ENCODE measurements at places on chromosomes 3 and 15. TPM values are rescaled to one million over a fixed set of nuclear protein-coding genes. Genes with fewer than 3 reads are reported as not detected.

- H3K4me3 ChIP-seq = no peak overlapping the region
- no peaks in the 10 kb centered on the region for H3K36me3 ChIP-seq
- H3K27ac ChIP-seq = no peak overlapping the region
- H3K4me1 ChIP-seq = no peaks in the 10 kb centered on the region
Measured at GRCh38 chr3:130787422-130788068, 40.9 kb upstream of the PIK3R4 start.

- no peaks in the 10 kb centered on the region for H3K36me3 ChIP-seq
- peak overlapping the region; percentile 95 for H3K27ac ChIP-seq
- H3K27me3 ChIP-seq = no peaks in the 10 kb centered on the region
- H3K4me1 ChIP-seq = peaks cover 6% of the 10 kb centered on the region
- no peak for DNase-seq
- peak overlapping the region; percentile 94 for H3K4me3 ChIP-seq
Measured at GRCh38 chr3:127598841-127599570, 795 bp downstream of the MCM2 start.

The HTR3C gene
- total RNA-seq = not detected

- no peak for DNase-seq
- no peak overlapping the region for H3K4me3 ChIP-seq
- H3K27me3 ChIP-seq = no peaks in the 10 kb centered on the region
- peaks cover 61% of the 10 kb centered on the region for H3K36me3 ChIP-seq
Measured at GRCh38 chr15:92951800-92952457, 51.8 kb downstream of the CHD2 start.

The AHSG gene
- not detected for total RNA-seq

DNA sequence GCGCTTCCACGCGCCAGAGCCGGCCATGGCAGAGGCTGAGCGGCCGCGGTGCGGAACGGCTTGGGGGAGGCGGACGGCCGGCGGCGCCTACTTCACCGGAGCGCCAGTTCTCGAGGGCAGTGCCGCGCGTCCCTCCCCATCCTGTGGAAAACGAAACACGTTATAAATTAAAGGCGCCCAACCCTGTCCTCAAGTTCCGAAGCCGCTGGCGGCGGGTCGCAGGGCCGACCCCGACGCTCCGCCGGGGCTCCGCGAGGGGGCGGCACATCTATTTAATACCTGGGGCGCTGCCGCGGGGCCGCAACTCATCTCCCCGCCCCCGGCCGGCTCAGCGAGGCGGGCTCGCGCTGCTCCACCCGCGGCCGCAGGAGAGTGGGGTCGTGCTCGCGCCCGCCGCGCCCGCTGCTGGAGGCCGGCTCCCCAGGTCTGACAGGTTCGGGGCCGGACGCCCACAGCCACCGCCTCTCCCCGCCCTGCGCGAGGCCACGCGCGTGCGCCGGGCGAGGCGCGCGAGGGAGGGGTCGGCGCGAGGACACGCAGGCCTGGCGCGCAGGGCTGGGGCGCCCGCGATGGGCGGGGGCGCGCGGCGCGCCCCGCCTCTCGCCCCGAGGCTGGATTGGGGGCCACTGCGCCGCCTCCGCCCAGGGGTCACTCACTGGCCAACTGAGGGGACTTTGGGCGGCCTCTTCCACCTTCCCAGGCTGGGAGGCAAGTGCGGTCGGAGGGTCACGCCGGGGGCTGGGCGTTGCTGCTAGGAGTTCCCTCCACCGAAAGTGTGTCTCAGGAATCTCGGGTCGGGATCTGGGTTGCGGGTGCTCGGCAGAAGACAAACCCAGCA lies at the start of gene SLC30A4:
SLC30A4 (minus strand) TSS at position 428 of the 838 bp plus-strand sequence; CDS start at position 27, 401 bp downstream.
- H3K27me3 ChIP-seq = peaks cover 1% of the 10 kb centered on the region
- H3K36me3 ChIP-seq = peaks cover 8% of the 10 kb centered on the region
- peak within 1 kb of the TSS; percentile 81 for H3K27ac ChIP-seq
- no peak for DNase-seq

DNA sequence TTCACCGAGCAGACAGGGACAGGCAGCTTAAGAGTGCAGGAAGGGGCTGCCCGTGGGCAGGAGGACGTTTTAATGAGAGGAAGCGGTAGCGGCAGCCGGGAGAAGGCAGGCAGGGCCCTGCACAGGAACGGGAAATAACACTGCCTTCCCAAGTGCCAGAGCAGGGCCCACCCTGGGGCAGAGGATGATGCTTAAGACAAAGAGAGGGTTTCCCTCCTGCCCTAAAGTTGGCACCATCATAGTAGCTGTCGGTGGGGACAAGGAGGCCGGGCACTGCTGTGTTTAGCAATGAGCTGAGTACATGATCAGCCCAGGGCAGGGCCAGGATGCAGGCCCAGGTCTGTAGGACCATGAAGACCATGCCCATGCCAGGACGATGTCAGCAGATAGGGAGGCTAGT lies 21.7 kb downstream of the PRR20G start:
- H3K4me1 ChIP-seq = no peaks in the 10 kb centered on the region
- DNase-seq = no peak
- H3K36me3 ChIP-seq = peaks cover 1% of the 10 kb centered on the region
- H3K27ac ChIP-seq = no peak overlapping the region

- no peak for DNase-seq
- no peaks in the 10 kb centered on the region for H3K36me3 ChIP-seq
- peaks cover 28% of the 10 kb centered on the region for H3K4me1 ChIP-seq
- H3K27me3 ChIP-seq = no peaks in the 10 kb centered on the region
- H3K4me3 ChIP-seq = peak overlapping the region; percentile 71
Measured at GRCh38 chr3:39180546-39181346, 11.6 kb downstream of the XIRP1 start.

DNA sequence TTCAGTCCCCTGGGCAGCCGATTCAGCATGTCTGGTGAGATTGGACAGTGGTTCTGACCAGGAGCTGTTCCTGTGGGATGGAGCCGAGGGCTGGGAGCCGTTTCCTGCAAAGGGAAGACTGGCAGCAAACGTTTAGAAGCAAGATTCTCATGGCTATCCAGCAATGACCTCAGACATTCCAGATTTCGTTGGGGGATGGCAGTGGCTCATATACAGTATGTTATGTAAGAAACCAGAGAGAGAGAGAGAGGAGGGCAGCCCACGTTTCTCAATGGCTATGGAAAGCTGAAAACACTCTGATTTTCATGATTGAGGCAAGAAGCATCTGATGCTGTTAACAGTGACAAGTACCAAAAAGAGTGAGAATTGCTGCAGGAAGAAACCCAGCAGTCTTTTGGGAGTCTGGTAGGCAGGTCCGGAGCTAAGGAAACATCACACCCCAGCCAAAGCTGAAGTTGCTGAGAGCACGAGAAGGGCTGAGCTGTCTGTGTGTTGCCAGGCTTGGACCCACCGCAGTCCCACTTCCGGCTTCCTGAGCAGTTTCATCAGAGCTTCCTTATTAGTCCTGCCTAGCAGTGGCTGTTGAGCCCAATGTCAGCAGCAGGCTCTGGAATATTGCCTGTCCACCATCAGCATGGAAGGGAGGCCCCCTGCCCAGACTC lies 25.6 kb upstream of the VPS8 start:
- peak overlapping the region; percentile 0 for H3K4me3 ChIP-seq
- peaks cover 36% of the 10 kb centered on the region for H3K4me1 ChIP-seq
- H3K27ac ChIP-seq = peak overlapping the region; percentile 69
- DNase-seq = no peak

GRCh38 chr15:96327155-96327741 lies 3.3 kb upstream of the NR2F2 start:
- peak overlapping the region; percentile 98 for H3K4me3 ChIP-seq
- peak overlapping the region; percentile 97 for H3K27ac ChIP-seq
- H3K27me3 ChIP-seq = no peaks in the 10 kb centered on the region
- peaks cover 48% of the 10 kb centered on the region for H3K4me1 ChIP-seq
- DNase-seq = no peak

DNA sequence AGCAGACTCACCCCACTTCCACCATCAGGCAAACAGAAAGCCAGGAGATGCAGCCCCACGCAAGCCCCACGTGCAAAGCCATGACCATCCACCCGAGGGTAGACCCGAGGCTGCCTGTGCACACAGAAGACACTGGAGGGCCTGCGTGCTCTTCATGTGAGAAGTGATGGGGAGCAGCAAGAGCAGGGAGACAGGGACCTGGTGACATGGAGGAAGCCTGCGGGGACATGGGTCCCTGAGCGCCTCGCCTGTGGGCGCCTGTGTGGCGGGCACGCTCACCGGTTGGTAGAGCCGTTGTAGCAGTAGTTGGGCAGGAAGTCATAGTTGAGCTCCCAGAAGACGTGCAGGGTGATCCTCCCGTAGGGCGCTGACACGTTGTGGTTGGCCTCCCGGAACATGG lies 65.0 kb downstream of the NIPA2 start:
- H3K27me3 ChIP-seq = no peaks in the 10 kb centered on the region
- H3K4me3 ChIP-seq = no peak overlapping the region
- DNase-seq = peak; percentile 81
- no peaks in the 10 kb centered on the region for H3K4me1 ChIP-seq

GRCh38 chr15:32651229-32651837 lies 9.8 kb downstream of the SCG5 start:
- no peaks in the 10 kb centered on the region for H3K36me3 ChIP-seq
- H3K4me1 ChIP-seq = peaks cover 13% of the 10 kb centered on the region
- H3K4me3 ChIP-seq = no peak overlapping the region
- DNase-seq = no peak
- peak overlapping the region; percentile 32 for H3K27ac ChIP-seq

The GOLGA6L10 gene
- total RNA-seq = 2.4 TPM

GRCh38 chr3:177340243-177340830 lies 143.1 kb upstream of the TBL1XR1 start:
- DNase-seq = no peak
- H3K27ac ChIP-seq = peak overlapping the region; percentile 84
- H3K27me3 ChIP-seq = no peaks in the 10 kb centered on the region
- no peak overlapping the region for H3K4me3 ChIP-seq
- peaks cover 89% of the 10 kb centered on the region for H3K4me1 ChIP-seq
- no peaks in the 10 kb centered on the region for H3K36me3 ChIP-seq
